ENCODE measurements at places on chromosomes 12 and 14.
A peak's percentile ranks its signal among the peaks of the same experiment; 100 is the strongest.

DNA sequence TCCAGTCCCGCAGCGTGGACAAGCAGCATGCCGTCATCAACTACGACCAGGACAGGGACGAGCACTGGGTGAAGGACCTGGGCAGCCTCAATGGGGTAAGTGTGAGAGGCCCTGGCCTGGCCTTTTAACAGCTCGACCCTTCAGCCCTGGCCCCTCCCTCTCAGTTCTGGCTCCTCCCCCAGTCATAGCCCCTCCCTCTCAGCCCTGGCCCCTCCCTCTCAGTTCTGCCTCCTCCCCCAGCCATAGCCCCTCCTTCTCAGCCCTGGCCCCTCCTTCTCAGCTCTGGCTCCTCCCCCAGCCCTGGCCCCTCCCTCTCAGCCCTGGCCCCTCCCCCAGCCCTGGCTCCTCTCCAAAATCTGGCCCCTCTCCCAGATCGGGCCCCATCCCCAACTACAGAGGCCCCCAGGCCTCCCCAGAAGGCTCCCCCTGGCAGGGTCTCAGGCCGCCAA lies 11.2 kb downstream of the CEP170B start:
- DNase-seq = peak; percentile 19

GRCh38 chr14:53884601-53885000 lies 72.0 kb downstream of the BMP4 start:
- DNase-seq = no peak

DNA sequence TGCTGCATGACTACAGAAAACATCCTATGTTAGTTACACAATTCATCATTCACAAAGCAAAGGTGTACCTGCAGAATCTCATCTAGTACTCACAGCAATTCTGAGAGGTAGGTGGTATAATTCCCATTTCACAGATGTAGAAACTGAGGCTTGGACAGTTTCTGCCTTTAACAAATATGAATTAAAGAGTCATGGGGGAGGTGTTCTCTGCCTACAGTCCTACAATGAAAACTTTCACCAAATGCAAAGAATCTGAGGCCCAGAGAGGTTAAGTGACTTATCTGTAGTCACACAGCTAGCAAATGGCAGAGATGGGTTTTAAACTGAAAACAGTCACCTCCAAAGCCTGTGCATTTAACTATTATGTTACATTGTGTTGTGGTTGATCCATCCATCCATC lies 171.6 kb upstream of the WSCD2 start:
- DNase-seq = no peak

DNA sequence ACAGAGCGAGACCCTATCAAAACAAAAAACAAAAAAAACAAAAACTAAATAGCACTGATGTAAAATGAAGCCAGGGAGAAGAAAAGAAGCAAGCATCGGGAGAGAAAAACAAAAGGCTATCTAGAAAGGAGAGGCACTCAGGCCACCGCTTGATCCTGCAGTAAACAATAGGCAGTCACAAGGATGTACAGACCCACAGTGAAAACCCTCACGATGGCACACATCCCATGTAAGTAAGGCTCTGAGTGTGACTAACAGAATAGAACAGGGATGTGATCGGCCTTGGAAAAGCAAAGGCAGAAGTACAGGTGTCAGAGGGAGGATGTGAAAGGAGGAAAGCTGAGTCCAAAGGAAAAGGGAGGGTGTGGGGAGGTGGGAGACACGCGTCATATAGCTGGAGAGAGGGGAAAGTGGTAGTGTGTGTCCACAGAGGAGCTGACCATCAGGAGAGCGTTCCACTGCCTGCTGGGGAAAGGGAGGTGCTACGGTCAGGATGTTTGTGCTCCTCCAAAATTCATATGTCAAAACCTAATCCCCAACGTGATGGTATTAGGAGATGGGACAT lies 31.5 kb downstream of the CAMKK2 start:
- DNase-seq = no peak

DNA sequence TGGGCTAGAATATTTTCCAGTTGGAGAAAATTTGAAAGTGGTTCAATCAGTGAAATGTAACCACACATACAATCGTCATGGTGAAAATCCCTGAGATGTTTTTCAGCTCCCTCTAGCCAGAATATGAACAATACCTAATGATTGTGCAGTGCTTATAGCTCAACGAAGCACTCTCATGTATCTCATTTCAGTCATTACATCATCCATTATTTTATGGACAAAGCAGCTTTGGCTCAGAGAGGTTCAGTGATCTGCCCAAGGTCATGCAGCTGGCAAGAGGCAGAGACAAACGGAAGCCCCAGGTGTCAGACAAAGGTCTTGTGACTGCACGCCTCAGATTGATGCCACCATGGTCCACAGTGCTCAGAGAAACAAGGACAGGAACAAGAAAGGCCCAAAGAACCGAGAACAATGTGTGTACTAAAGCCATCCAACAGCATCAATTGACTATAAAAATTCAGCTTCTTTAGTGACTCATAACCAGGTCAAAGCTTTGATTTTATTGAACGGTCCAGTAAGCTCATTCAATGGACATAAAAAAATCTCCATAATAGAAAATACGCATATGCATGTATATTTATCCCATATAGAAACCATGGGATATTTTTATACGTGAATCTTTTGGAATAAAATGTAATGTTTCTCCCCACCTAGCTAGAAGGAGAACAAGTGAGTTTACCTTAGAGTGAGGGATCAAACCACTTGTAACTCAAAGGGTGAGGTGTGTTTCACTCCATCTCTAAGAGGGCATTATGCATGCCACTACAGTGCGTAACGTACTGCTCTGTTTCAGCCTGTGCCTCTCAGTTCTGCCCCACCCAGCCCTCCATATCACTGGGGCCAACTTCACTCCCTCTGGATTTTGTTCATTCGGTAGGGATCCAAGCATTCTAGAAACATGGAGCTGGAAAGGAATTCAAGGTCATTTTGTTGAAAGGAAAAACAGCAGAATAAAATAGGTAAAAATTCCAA lies 141.8 kb downstream of the GRIN2B start:
- no peak for DNase-seq

DNA sequence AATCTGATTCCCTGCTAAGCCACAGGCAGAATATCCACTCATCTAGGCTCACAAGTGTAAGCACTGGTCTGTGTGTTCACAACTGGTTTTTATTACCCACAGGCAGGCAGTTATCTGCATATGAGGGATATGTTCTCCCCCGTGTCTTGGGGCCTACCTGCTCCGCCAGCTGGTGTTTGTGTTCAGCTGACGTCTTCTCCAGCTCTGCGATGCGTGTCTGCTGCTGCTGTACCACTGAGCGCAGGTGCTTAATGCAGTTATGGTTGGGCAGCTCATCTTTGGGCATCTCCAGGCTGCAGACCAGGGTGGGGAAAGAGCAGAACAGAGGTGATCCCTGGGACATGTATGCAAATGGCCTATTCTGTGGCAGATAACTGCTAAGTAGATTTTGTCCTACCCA lies 13.7 kb downstream of the RNF41 start:
- DNase-seq = no peak

GRCh38 chr12:84601483-84601882 lies 311.1 kb downstream of the SLC6A15 start:
- no peak for DNase-seq

GRCh38 chr14:76422662-76423061 lies 46.7 kb downstream of the ESRRB start:
- no peak for DNase-seq

GRCh38 chr14:56224691-56225681 lies 106.8 kb downstream of the PELI2 start:
- no peak for DNase-seq

GRCh38 chr12:125137766-125138344 lies 72.6 kb downstream of the AACS start:
- no peak for DNase-seq

- DNase-seq = no peak
These were observed 65.8 kb downstream of the PITPNM2 start for GRCh38 chr12:123085066-123085465.

- no peak for DNase-seq
These were observed 637.8 kb downstream of the BCL11B start for GRCh38 chr14:98634043-98634820.

- DNase-seq = no peak
These were observed 11.6 kb downstream of the HIP1R start for GRCh38 chr12:122846622-122847515.

DNA sequence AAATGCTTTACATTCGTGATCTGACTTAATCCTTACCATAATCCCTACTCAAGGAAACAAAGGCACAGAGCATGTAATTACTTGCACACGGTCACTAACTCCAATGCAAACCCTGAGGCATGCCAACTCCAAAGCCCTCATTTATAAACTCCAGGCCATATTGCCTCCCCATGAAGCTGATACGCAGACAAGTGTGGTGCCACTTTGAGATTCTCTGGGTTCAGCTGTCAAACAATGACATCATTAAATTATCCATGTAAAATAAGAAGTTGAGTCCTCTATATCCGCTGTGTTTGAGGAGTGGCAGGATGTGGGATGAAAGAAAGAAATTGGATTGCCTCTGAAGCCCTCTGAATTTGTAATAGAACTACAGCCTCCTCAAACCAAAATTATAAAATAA lies 62.8 kb downstream of the ANO4 start:
- no peak for DNase-seq

DNA sequence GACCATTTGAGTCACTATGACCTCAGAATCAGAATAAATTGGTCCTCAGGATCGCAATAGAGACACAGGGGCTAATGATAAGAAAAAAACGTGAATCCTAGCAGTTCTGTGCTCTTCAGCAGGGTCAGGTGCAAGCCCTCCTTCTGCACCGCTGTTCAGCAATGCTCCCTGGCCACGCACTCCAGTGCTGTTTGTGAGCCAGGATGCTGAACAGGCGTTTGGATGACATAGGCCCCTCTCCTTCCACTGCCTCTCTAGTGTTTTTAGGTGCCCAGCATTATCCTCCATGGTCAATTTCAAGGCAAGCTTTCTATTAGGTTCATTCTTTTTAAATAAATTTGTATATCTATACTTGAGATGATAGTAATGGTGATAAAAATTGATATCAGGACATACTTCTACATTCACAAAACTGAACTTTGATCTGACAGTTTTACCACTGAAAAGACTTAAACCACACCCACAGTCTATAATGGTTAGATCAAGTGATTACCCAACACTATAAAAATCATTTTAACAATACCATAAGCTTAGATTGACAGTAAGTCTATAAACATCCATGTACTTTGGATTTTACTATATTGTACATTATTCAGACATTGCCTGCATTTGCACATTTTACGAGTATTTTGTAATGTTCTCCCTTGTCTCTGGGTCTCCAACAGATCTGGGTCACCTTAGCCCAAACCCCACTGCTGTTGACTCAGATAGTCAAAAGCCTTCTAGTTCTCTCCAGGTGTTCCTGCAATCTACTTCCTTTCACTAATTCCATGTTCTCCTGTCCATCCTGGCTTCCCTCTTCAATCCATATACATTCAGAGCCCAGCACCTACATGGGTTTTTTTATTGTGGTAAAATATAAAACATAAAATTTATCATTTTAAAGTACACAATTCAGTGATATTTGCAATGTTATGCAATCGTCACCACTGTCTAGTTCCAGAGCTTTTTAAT lies 114.9 kb upstream of the COCH start:
- no peak for DNase-seq

GRCh38 chr12:78914859-78915331 lies 50.3 kb downstream of the SYT1 start:
- no peak for DNase-seq

DNA sequence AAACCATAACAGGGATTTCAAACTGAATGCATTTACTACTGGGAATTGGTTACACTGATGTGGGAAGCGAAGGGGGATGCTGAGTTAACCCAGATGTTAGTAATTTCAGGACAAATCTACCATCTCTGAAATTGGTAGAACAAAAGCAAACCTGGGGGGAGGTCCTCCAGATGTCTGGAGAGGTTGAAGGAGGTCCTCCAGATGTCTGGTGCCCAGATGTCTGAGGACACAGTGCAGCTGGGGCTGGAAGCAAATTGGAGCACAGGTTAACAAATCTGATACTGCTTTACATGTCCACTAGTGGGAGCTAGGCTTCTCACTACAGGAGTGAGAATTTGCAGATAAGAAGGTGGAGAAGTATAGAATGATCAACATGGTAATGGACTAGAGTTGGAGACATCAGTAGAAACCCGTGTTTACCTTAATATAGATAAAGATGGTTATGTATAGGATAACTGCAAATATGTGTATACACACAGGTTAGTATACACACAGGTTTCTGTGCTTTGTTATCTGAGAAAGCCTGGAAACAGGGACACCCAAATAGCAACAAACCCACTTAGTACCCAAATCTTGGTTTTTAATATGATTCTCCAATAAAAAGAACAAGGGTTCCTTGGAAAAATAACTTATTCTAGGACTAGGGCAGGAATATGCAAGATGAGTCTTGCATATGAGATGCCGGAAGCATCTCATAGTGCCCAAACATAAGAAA lies 162.5 kb downstream of the C12orf50 start:
- DNase-seq = no peak

- no peak for DNase-seq
These were observed 52.4 kb downstream of the CCER1 start for GRCh38 chr12:90902596-90902995.

DNA sequence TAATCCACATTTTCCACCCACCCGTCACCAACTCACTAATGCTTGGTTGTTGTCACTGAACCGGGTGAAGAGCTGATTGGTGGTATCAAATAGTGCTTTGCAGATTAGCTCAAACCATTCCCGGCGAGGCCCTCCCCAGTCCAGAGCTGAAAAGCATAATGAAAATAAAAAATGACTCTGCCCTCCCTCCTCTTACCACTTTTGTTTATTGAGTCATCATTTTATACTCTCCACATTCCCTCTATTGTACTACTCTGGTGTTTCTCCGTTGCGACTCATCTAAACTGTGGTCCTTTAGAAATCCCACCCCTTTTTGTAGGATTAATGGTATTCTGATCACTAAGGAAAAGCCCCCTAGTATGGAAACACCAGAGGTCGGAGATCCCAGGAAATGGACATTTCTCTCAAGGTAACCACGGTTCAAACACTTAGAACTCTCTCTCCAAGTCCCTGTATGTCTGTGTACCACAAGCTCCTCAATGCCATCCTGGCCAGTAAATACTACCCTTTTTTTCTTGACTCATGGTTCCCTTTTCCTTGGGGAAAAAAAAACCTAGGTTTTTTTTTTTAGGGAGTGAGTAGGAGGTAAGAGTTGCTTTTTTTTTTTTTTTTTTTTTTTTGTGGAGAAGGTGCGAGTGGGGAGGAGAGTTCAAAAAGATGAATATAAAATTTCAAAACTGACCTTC lies 42.0 kb downstream of the AREL1 start:
- no peak for DNase-seq

GRCh38 chr12:104177663-104178501 lies 37.7 kb upstream of the TXNRD1 start:
- DNase-seq = no peak

DNA sequence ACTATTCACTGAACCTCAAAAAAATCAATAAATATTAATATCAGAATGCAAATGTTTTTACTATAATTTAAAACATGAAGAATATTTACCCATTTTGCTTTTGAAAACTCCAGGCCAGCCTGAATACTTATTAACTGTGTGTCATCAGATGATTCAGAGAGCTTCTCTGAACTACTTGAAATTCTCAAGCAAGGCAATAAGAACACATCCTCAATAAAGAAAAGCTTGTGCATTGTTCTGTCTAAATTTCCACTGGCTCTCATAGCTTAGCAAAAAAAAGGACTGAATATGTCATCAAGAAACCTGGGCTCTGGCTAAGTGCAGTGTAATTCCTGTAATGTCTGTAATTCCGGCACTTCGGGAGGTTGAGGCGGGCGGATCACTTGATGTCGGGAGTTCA lies 194.1 kb downstream of the BTG1 start:
- no peak for DNase-seq
